Daoy (cell line): ENCODE measurements at places on chromosomes 2 and 18. TPM values are rescaled to one million over a fixed set of nuclear protein-coding genes. Genes with fewer than 3 reads are reported as not detected.

- no peak for DNase-seq
Observed at GRCh38 chr2:186603286-186603685, 13.4 kb downstream of the ITGAV start.

DNA sequence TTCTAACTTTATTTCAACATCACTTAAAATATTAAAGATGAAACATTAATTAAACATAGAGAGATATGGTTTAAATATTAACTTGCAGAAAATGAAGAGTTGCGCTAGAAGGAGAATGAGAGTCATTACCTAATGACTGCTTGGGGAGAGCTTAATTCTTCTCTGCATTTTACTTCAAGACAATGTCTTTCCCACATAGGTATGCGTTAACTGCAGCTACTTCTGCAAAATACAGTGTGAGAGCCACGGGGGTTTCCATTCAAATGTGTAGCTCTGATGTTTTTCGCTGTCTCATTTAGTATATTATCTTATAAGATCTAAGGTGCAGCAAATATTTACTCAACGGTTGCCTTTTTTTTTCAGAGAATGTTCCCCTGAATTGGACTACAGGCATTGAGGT, 126.7 kb downstream of the TMX3 start:
- no peak for DNase-seq

DNA sequence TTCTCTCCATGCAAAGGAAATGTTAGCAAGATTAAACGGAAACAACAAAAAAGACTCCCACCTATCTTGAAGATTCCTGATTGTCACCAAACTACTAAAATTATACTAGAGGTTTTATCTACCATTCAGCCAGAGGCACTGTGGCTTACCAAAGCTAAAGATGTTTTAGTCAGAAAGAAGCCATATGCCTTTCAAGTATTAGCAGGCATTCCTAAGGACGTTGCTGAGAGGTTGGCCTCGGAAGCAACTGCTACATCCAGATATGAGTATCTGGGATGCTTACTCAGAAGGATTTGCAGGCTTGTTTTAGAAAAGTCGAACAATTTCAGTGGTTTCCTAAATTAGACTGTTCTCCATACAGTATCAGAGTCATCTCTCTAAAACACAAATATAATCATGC, 88.3 kb upstream of the UBE2E3 start:
- DNase-seq: no peak

GRCh38 chr2:159720676-159721075, 8.4 kb downstream of the MARCHF7 start:
- no peak for DNase-seq

DNA sequence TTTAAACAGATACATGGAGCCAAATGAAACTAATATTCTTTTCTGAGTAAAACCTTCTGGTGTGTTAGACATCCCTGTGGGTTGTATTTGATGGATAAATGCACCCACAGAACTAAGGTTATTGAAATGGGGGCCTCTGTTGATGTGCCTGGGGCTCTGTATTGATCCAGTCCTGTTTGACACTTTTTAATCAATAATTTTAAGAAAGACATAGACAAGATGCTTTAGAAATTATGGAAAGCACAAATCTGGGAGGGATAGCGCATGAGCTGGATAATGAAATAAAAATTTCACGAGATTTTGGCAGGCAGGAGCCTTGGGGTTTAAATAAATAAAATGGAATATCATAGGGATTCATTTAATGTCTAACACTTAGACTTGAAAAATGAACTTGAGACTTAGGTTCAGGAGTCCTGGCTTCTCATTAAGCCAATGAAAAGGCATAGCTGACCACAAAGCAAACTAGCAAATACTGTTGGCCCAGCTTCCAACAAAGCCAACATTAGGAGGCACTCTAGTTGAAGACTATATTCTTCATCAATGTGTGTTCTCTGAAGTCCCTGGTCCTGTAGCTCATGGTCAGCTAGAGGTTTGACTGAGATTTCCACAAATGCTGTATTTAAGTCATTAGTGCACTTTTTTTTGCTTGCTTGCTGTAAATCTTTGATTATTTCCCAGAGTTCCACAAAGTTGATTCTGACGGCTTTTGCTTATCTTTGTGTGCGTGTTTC, 64.2 kb upstream of the SH3RF3 start:
- no peak for DNase-seq

GRCh38 chr18:3093624-3094337, 80.8 kb upstream of the LPIN2 start:
- DNase-seq: no peak

GRCh38 chr2:12759248-12759647, 42.5 kb downstream of the TRIB2 start:
- peak; percentile 51 for DNase-seq

GRCh38 chr2:47232738-47233415, 77.8 kb upstream of the STPG4 start:
- DNase-seq: no peak

- peak; percentile 23 for DNase-seq
Observed at GRCh38 chr2:191789796-191790195, 57.1 kb downstream of the CAVIN2 start.

DNA sequence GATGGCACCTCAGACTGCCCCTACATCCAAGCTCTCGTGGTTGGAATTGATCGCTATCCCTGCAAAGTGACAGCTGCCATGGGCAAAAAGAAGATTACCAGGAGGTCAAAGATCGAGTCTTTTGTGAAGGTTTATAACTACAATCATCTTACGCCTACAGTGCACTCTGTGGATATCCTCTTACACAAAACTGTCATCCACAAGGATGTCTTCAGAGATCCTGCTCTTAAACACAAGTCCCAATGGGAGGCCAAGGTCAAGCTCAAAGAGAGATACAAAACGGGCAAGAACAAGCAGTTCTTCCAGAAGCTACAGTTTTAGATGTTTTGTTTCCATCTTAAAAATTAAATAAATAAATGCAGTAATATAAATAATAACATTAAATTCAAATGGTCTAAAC, 45.4 kb downstream of the INO80D start:
- no peak for DNase-seq

DNA sequence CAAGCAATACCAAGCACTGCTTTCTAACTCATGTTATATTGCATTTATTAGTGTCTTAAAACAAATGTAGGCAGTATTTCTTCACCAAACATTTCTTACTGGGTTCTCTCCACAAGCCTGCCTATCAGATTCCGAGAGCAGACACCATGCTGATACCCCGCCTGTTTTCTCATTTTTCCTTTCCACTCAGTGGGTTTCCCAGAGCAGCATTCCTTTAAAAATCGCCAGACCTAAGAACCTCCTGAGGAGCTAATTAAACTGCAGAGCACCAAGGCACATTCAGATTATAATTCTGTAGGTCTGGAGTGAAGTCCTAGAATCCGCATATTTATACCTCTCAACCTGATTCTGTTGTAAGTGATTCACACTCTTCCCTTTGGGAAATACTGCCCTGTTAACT, 405.6 kb downstream of the TNS1 start:
- DNase-seq: no peak

- no peak for DNase-seq
Observed at GRCh38 chr2:238703436-238703835, 144.4 kb upstream of the TWIST2 start.

- no peak for DNase-seq
Observed at GRCh38 chr18:47501946-47502345, 250.5 kb upstream of the SKOR2 start.

GRCh38 chr18:70634576-70635147, 345.8 kb downstream of the SOCS6 start:
- DNase-seq: no peak

DNA sequence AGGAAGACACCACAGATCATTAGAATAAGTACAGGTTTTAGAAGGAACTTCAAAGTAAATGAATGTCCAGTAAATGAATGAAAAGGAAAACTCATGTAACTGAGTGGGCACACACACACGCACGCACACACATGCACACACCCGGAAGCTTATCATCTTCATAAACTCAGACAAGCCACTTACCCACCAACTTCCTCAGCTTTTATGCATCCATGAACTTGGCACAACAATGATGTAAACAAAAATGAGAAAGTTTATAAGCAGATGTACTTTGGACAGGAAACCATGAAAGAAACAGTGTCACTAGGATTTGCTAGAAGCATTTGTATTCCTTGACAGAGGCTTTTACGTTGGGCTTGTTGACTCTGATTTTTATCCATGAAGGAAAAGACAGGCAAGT, 23.2 kb downstream of the RNF152 start:
- no peak for DNase-seq

GRCh38 chr2:212448698-212449097, 89.9 kb downstream of the ERBB4 start:
- DNase-seq: no peak

- no peak for DNase-seq
Observed at GRCh38 chr2:48169141-48169592, 262.9 kb upstream of the FBXO11 start.

- no peak for DNase-seq
Observed at GRCh38 chr2:57892920-57893319, 153.7 kb upstream of the VRK2 start.

GRCh38 chr2:169734169-169734847, 676 bp downstream of the KLHL23 start:
- peak; percentile 40 for DNase-seq

DNA sequence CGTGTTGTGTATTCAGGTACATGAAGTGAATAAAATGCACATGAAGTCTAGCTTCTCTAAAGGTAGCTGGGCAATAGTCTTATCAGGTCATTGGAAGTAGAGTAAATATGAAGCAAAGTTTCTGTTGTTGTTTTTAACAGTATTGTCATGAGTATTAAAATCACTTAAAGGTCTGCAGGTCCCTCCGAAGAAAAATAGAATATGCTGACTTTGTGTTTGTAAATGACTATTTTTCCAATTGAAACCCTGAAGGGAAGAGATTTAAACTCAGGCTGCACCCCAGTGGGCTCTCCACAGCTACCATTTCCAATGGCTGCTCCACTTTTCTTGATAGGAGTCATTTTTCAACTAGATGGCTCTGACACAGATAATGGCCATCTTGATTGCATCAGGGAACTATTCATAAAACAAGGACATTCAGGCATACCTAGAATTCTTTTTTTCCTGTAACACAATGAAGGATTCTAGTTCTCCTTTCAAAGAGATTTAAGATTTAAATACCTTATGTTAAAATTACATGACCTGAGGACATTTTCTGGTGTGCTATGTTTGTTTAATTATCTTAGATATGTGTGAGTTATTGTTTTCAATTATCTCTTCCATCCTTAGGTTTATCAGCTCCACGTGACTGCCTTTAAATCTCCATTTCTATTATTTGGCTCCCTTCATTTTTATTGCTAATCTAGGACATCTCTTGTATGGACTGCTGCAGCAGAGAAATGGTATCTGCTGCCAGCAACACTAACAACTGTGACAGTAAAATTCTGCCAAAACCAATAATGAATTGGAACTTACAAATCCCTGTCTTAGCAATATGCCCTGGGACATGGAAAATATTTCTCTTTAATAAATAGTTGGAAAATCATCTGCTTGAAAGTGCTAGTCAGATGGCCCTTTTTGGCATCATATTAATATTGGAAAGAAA, 149.2 kb upstream of the NOSTRIN start:
- DNase-seq: no peak

The RIT2 gene
- not detected in 2 replicates for total RNA-seq

The C2orf66 gene
- not detected in 2 replicates for total RNA-seq

The NAPG gene
- 32.8 and 41.3 TPM in 2 replicates for total RNA-seq

The GALNT5 gene
- under 0.01 and 0.03 TPM in 2 replicates for total RNA-seq
